ENCODE measurements at places on chromosomes 7 and 10. TPM values are rescaled to one million over a fixed set of nuclear protein-coding genes. Genes with fewer than 3 reads are reported as not detected.
A peak's percentile ranks its signal among the peaks of the same experiment; 100 is the strongest.

The PRSS37 gene
- not detected for total RNA-seq

The DNAH11 gene
- 2.3 TPM for total RNA-seq

The SEMA3D gene
- not detected for total RNA-seq

GRCh38 chr10:62528441-62528840 lies 154.3 kb downstream of the ZNF365 start:
- H3K27ac ChIP-seq: peak overlapping the region; percentile 39
- no peak for DNase-seq
- H3K36me3 ChIP-seq: peaks cover 10% of the 10 kb centered on the region
- H3K4me3 ChIP-seq: peak overlapping the region; percentile 9

GRCh38 chr7:20642166-20642565 lies 26.7 kb downstream of the ABCB5 start:
- DNase-seq: no peak
- H3K4me3 ChIP-seq: no peak overlapping the region
- no peaks in the 10 kb centered on the region for H3K4me1 ChIP-seq
- H3K27me3 ChIP-seq: peaks cover 3% of the 10 kb centered on the region
- H3K36me3 ChIP-seq: no peaks in the 10 kb centered on the region

DNA sequence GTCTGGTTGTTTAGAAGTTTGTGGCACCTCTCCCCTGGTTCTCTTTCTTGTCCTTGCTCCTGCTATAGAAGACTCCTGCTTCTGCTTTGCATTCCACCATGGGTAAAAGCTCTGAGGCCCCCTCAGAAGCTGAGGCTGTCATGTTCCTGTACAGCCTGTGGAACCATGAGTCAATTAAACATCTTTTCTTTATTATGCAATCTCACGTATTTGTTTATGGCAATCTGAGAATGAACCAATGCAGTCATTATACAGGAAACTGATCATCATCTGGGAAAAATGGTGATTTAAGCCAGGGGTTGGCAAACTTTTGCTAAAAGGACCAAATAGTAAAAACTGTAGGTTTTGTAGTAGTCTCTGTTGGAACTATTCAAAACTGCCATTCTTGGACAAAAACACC lies 175.4 kb downstream of the CSTF2T start:
- peaks cover 1% of the 10 kb centered on the region for H3K27me3 ChIP-seq
- H3K4me3 ChIP-seq: no peak overlapping the region
- no peaks in the 10 kb centered on the region for H3K36me3 ChIP-seq
- H3K4me1 ChIP-seq: no peaks in the 10 kb centered on the region

GRCh38 chr7:52525772-52526341 lies 509.6 kb upstream of the POM121L12 start:
- H3K27me3 ChIP-seq: no peaks in the 10 kb centered on the region
- DNase-seq: no peak
- no peaks in the 10 kb centered on the region for H3K4me1 ChIP-seq
- no peak overlapping the region for H3K27ac ChIP-seq

DNA sequence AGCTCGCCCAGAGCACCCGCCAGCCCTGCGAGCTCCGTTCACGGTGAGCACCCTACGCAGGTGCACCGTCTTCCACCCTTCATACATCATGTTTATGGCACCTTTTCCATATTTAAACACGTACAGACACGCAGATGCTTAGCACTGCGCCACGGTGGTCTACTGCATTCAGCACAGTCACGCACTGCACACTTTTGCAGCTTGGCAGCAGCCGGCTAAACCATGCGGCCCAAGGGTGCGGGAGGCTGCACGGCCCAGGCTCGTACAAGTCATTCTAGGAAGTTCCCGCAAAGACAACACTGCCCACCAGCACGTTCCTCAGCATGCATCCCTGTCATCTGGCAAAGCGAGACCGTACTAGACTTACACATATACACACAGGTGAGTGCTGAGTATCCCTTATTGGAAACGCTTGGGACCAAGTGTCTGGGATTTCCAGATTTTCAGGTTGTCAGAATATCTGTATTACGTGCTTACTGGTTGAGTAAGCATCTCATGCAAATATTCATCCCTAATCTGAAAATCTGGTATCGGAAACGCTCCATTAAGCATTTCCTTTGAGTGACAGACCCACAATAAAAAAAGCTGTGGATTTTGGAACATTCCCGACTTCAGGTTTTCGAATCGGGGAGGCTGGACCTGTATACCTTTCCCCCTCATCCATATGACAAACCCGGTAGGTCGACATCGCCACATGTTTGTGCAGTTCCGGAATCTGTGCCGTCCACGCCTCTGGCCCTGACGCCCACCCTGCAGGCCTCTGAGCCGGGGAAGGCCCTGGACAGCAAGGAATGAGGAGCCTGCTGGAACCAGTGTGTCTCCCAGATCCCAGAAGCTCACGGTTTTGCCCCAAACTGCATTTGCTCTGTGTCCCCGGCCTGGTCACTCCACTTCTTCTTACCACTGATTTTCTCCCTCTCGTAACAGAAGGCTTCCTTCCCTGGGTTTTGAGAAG lies 222.2 kb downstream of the ELFN1 start:
- DNase-seq: no peak
- no peak overlapping the region for H3K27ac ChIP-seq
- no peak overlapping the region for H3K4me3 ChIP-seq
- peaks cover 14% of the 10 kb centered on the region for H3K4me1 ChIP-seq
- H3K36me3 ChIP-seq: peaks cover 18% of the 10 kb centered on the region
- no peaks in the 10 kb centered on the region for H3K27me3 ChIP-seq

- no peak for DNase-seq
- H3K4me1 ChIP-seq: peaks cover 3% of the 10 kb centered on the region
- no peak overlapping the region for H3K4me3 ChIP-seq
- H3K27ac ChIP-seq: no peak overlapping the region
Observed at GRCh38 chr7:151647874-151648273, 128.2 kb upstream of the RHEB start.
